ENCODE measurements at places on chromosomes 1 and 21.

GRCh38 chr1:7582460-7582972 lies 188.6 kb upstream of the VAMP3 start:
- no peak for DNase-seq

DNA sequence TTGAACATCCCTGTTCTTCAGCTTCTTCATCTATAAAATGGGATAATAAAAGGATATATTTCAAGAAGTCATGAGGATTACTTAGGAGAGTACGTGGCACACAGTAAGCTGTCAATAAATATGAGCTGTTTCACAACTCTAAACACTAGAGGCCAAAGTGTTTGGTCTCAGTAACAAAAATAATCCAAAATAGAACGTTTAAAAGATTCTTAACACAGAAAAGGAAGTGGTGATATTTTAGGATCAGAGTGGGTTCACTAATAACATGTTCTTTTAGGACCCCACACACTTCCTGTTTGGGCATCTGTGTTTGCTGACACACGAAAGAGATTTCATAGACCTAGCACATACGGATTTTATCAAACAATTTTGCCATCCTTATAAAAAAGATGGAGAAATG lies 32.9 kb downstream of the TNFSF18 start:
- DNase-seq: no peak

DNA sequence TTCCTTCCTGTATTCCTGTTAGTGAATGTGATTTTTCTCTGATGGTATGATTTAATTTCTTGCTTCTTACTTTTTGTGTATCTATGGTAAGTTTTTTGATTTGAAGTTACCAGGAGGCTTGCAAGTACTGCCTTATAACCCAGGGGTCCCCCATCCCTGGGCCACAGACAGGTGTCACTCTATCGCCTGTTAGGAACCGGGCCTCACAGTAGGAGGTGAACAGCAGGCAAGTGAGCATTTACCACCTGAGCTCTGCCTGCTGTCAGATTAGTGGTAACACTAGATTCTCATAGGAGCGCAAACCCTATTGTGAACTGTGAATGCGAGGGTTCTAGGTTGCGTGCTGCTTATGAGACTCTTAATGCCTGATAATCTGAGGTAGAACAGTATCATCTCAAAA lies 143.3 kb downstream of the RPS6KC1 start:
- no peak for DNase-seq

DNA sequence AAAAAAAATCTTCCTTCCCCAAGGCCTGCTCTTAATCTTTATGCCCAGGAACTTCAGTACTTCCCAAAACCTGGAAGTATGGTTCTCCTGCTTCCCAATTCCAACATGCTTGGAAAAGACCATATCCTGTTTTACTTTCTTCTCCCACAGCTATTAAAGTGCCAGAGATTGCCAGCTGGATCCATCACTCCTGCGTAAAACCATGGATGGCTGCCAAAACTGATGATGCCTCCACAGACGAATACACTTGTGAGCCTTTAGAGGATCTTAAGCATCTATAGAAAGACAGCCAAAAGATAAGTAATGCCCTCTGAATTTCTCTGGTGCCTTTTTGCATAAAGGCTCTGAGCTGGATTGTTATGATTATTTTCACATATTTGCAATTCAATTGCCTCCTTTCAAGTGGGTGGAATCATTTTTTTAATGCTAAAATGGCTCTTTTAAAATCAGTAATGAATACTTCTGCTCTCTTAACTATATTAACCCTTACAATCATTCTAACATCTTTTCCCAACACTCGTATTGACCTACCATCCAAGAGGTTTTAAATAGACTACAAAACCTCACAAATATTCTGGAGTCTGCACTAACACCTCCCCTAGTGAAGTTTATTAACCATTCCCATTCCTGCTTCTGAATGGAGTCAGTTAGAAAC lies 1807.8 kb downstream of the BRINP3 start:
- no peak for DNase-seq

- no peak for DNase-seq
These were observed 6.6 kb downstream of the UBL4B start for GRCh38 chr1:110118636-110119396.

DNA sequence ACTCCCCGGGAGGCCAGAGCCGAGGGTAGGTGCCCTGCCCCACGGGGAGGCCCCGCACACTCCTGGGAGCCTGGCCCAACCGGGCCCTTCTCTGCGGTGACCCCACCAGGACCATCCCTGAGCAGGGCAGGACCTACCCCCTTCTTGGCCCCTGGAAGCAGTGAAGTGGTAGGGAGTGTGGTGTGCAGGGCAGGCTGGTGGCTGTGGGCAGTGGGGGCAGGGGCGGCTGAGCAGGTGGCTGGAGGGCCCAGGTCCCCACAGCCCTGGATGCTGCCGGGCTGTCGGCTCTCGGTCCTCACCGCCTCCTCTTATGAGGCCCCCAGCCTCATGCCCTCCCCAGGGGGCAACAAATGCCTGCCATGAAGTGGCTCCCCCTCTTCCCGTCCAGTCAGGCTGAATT lies 19.5 kb downstream of the PLCH2 start:
- no peak for DNase-seq

DNA sequence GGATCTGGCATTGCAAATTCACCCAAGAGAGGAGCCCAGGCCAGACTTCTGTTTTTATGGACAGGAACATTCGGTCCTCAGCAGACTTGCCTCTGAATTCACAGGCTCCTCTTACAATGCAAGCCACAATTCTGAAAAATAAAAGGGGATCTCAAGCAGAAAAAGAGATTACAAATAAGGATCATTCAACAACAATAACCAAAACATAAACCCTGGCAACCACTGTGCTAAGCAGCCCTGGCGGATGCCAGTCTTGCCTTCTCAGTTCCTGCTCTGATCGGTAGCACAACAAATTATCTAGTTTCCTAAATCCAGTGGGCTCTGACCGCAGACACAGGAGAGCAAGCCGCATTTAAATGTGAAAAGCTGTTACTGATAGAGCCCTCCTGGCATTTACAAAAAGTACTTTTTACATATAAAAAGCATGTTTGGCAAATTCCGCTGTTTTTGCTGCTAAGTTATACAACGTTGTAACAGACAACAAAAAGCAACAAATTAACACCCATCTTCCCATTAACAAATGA lies 123.4 kb upstream of the FOXD3 start:
- DNase-seq: no peak

DNA sequence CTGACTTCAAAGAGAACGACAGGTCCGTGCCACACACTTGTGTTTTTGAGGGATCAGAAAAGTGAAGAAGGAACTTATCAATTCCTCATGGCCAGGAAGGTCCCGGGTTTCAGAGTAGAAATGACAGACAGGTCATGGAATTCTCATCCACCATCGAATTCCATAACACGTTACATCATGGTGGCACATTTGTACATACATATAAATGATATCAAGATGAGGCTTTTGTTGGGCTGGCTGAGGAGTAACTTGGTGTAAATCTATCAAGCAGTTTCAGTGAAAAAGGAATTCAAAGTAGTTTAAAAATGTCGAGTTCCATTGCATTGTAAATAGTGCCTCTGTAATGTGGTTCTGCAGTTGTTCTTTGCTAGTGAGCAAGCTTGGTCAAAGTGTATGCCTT lies 22.9 kb upstream of the GNPAT start:
- DNase-seq: no peak

GRCh38 chr1:155007251-155007828 lies 4.7 kb downstream of the ZBTB7B start:
- peak; percentile 74 for DNase-seq

DNA sequence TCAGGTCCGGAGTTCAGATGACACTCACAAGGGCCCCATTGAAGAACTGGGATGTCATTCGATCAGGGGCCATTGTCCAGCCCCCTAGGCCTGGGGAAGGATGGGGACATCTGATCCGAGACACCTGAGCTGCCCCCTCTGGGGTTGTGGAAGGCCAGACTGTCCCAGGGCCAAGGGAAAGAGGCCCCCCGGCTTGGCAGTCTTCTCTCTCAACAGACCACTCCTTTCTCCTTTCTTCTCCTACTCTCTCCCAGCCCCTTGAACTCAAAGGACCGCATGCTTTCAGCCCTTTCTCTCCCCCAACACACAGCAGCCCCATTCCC lies 1.1 kb downstream of the S100A1 start:
- peak; percentile 60 for DNase-seq

DNA sequence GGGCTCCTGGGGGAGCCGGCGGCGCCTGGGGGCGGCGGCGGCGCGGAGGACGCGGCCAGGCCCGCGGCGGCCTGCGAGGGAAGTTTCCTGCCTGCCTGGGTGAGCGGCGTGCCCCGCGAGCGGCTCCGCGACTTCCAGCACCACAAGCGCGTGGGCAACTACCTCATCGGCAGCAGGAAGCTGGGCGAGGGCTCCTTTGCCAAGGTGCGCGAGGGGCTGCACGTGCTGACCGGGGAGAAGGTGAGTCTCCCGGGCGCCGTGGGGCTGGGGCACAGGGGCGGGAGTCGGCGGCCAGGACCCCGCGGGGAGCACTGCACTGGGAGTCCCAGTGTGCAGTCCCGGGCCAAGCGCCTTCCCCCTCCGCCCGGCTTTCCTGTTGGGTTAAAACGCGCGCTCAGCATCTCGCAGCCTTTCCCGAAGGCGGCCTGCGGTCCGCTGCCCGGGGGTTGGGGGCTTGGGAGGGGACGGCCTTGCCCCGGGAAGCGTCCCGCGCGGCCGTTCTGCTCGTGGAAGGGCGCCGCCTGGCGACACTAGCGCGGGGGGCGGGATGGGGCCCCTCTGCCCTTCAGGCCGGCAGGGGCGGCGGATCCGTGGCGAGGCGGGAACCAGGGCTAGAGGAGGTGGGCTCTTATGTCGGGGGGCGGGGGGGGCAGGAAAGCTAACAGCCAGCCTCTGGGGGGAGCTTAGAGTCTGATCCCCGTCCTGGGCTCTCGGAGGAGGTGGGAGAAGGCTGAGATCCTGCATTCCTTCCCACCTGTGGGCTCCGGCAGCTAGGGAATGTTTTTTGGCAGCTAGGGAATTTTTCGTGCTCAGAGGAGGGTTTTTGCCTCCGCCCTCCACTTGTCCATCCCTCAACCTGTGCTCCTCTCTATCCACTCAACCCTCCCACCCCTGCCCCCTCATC lies 1.1 kb downstream of the HUNK start:
- DNase-seq: no peak

DNA sequence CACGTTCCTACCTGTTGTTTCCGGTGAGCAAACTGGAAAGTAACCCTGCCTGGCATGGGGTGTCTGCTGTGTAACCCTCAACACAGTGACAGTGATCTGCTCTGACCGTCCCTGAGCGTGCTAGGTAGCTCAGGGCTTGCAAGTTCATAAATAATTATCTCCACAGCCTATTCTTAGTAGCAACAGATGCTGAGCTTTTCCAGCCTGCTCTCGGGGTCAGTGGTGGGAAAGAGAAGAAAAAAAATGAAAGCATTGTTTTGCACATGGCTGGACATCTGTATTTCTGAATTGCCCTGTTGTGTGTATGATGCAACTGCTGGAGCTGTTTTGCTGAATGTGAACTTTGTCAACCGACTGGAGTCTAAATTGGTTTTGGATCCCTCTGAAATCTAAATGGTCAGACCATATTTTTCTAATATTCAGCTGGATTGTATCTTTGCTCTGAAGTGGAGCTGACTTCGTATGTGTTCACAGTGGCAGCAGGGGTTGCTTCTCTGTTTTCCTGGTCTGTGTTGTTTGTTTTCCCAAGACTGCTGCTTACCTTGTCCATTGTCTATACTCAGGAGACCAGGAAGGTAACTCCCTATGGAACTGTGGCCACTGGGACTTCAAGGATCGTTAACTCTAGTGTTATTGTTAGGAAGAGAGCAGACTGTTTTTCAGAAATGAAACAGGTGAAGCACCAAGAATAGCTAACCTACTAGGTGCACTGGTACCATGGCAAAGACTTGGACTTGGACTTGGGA lies 27.0 kb downstream of the TGFB2 start:
- no peak for DNase-seq
